ENCODE measurements at places on chromosomes 16 and 17. TPM values are rescaled to one million over a fixed set of nuclear protein-coding genes. Genes with fewer than 3 reads are reported as not detected.

WNT3 gene
- 0.79 TPM for total RNA-seq

CALB2 gene
- 2.0 TPM for total RNA-seq

CETP gene
- total RNA-seq: not detected

DNA sequence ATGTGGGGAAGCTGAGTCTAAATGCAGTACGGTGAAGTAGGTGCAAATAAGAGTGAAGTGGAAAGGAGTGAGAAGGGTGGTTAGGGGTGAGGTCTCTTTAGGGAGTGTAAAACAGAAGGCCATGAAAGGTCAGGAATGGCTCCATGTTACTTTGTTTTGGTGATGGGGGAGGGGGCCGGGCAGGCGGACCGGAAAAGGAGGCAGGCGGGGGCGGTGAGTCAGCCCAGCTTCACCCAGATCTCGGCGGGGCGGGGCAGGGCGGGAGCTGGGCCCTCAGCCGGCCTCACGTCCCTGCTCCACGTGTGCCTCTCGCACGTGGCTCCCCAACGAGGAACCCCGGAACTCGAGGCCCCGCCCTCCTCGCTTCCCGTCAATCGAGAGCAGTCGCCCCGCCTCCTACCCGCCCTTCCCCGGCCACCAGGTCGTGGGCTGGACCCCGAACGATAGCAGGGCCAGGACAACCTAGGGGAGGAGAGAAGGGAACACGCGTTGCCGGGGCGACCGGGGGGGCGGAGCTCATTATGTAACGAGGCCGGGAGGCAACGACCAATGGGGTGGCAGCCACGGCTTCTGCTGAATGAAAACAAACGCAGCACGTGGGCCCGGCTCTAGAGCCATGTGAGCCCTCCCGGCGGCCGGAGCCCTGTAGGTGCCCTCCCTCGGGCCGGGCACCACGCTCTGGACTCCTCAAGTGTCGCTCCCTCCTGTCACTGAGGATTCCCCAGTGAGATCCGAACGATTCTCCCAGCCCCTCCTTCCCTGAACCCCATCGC is 1.4 kb downstream of the NR1D1 start:
- DNase-seq: peak; percentile 100

DNA sequence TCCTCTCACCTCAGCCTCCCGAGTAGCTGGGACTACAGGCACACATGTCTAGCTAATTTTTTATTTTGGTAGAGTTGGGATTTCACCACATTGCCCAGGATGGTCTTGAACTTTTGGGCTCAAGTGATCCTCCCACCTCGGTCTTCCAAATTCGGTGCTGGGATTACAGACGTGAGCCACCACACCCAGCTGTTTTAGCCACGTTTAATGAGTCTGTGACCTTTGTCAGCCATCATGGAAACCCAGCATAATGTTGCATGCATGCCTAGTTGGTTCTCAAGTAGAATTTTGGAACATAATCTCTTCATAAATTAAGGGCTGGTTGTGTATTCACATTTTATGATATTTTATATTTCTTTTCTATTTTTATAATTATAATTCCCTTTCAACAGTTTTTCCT is 42.0 kb downstream of the GOSR1 start:
- no peak for DNase-seq

GRCh38 chr17:35889818-35890773 is 9.9 kb upstream of the CCL5 start:
- DNase-seq: peak; percentile 73

DNA sequence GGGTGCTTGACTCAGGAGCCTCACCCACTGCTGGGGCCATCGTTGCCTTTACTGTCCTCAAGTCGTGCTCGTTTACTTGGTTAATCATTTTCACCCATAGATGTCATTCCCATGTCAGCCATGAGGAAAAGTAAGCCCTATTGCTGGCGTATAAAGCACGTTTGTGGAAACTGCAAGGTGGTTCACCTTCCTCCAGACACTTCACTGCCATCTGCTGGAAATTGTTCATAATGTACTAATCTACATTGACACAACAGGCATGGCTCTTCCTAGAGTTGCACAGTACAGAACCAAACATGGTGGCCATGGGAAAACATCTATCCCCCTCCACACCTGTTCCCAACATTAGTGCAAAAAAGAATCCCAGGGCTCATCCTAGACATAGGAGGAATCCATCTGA is 116.6 kb downstream of the ZNF18 start:
- DNase-seq: no peak

DNA sequence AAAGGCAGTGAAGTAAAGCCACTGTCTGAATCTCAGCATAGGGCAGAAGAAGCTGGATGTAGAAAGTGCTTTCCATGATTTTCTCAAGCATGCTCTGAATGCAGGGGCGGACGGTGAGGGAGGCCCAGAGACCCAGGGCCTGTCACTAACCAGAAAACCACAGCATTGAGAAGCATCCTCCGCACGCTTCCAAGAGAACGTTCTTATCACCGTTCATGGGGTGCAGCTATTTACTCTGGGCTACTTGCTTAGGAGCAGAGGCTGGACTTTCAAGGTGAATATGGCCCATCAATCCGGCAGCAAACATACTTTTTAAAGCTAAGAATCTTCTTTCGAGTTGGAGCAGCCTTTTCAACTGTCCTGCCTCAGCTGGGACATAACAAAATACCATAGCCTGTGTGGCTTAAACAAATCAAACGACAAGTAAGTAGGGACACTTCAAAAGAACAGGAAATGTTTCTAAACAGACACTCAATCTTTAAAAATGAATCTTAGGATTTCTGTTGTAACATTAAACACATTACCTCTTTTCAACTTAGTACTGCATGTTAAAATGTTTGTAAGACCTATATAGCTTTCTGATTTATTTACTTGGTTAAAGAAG is 46.5 kb upstream of the CDRT4 start:
- no peak for DNase-seq

DNA sequence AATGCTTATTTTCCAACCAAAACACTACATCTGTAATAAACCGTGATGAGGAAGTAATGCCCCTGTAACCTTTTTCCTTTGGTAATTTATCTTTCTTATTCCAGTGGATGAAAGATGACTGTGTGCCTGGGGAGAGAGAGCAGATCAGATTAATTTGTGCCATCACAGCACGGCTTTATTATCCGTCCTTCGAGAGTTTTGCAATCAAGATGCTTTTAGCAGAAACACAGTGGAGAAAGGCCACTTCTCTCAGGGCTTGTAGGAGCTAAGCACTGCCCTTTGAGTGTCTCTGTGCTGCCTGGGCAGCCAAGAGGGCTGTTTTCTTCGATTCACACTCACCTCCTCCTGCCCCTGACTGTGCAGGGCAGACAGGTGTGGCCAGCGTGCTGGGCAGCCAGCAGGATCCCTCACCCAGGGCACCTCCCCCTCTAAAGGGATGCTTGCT is 190.2 kb downstream of the PRKCA start:
- no peak for DNase-seq

- DNase-seq: no peak
Observed at GRCh38 chr16:78310990-78311561, 211.6 kb downstream of the WWOX start.

DNA sequence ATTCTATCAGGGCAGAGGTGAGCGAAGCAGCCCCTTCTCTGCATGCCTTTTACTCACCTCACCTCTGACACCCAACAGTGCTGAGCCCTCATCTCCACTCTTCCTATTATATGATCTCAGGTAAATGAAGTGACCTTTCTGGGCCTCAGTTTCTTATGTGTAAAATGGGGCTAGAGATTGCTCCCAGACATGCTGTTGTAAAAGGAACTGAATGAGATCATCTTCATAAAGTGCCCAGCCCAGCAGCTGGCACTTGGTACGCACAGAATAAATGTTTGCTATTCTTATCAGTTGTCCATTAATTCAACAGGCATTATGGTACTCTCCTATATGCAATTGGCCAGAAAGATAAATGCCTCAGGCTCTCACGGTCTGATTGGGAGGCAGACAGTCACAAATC is 4.5 kb upstream of the GALK1 start:
- no peak for DNase-seq

DNA sequence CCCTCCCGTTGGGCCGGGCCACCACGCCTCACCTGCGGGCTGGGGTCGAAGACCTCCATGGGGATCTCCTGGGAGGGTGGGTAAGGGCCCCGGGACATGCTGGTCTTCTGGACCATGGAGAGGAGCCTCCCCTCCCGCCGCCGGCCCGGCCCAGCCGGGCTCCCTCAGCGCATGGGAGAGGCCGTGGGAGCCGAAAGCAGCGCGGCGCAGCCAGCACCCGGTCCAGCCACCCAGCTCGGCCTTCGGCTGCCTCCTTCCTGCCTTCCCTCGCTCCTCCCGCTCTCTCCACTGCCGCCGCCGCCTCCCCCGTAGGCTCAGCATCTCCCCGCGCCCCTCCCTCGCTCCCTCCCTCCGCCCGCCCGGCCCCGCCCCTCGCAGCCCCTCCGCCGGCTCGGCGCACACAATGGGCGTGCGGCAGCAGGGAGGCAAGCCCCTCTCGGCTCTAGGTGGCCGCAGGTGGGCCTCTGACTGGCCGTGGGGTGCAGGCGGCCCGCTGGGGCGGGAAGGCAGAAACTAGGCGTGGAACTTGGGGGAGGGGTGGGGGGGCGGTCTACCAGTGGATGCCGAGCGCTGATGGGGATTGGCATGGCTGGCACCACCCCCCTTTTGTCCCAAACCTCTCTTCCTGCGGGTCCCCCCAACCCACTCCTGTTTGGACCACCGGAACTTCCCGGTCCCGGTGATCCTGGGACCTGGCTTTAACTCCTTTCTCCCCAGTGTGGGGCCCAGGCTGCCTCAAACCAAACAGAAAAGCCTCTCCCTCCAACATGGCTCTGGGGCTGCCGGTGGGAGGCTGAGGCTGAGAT is at the start of gene CACNB1:
Gene CACNB1, minus strand, starts transcription at position 290 of the 806 bp plus-strand sequence. Its CDS starts 174 bp downstream, at position 116.
- DNase-seq: peak; percentile 90

DNA sequence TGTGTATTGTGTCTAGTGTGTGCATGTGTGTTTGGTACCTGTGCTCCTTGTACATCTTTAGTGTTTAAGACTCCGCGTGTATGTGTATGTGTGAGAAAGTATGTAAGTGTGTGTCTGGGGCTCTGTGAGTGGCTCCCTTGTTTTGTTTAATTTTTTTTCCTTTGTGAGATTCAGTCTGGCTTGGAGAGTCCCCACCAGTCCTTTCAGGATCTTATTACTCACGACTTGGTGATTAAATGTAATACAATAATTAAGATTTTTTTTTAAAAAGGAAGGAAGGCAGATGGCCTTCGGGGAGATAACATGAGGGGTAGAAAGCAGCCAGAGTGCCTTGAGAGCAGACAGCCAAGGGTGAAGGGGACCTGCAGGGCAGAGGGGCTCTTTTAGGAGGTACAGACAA is 33.9 kb downstream of the FZD2 start:
- DNase-seq: no peak

DNA sequence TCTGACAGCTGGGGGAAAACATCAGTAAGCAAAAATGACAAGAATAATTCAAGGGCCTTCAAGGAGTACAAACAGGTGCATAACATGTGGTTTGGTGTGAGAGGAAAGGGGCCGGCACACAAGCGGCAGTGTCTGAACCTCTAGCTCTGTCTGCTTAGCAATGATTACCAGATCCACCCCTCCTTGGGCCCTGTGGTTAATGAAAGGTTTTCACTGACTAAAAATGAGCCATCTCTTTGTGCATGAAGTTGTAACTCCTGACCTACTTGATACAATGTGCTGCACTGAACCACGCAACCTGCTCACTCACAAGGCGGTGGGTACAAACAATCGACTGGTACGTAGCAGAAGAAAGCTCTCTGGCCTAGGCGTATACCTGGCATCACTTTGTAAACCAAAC is 15.1 kb downstream of the FAM117A start:
- DNase-seq: no peak

- DNase-seq: no peak
Observed at GRCh38 chr17:72562615-72563188, 441.9 kb downstream of the SOX9 start.

GRCh38 chr17:34182036-34182803 is 72.9 kb upstream of the CCL2 start:
- DNase-seq: no peak

DNA sequence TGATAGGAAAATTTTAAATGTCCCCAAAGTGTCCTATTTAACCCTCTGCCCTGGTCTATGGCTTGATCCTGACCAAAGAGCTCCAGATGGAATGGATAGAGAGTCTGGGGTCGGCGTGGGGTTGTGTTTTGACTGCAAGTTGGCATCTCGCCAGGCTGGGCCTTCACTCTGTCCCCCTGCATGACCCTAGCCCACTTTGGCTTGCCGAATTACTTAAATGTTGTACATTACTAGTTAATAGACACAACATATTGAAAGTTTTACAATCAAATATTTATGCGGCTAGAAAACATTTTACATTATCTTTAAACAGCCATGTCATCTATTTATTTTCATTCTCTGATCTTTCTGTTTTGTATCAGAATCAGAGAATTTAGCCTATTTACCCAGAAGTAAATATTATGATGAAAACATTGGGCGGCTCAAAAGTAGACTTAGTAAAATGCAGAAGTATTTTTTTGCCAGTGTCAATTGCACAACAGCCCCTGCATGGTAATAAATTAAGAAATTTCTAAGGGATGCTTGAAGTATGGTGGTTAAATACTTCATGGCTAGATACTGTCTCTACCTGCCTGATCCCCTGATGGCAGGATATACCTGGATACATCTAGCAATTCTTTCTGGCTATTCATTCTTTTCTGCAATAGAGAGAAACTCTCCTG is 18.8 kb upstream of the MYOCD start:
- no peak for DNase-seq

- no peak for DNase-seq
Observed at GRCh38 chr16:23215435-23215834, 32.9 kb downstream of the SCNN1G start.

DNA sequence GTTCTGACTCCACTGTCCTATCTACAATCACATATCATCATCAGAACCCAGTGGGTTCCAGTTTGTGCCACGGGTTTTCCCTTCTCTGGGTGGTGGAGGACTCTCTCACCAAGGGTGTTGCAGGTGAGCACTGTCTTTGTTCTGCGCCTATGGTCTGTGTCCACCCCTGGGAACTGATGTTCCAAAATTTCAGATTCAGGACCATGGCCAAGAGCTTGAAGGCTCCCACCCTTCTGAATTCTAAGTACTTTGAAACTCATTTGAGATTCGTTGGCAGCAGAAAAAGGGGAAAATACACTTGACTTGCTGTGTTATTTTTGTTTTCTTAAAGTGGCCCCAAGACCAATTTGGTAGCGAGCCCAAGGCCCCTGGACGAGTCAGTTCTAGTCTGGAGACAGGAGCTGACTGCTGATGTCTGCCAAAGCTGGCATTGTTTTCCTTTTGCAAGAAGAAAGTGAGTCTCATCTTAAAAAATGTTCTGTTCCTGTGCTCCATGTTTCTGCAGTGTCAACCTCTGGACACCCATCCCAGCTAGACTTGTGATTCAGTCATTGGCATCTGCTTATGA is 310.9 kb downstream of the HAPSTR1 start:
- DNase-seq: no peak

DNA sequence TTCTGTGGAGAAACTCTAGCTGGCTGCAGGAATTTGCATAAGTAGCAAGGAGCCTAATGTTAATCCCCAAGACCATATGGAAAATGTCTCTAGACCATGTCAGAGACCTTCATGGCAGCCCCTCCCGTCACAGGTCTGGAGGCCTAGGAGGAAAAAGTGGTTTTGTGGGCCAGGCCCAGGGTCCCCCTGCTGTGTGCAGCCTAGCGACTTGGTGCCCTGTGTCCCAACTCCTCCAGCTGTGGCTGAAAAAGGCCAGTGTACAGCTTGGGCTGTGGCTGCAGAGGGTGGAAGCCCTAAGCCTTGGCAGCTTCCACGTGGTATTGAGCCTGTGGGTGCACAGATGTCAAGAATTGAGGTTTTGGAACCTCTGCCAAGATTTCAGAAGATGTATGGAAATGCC is 306.9 kb upstream of the CA10 start:
- no peak for DNase-seq
